ENCODE measurements at places on chromosomes 4 and X.

- no peak for DNase-seq
Measured at GRCh38 chr4:185318679-185319078, 77.0 kb downstream of the LRP2BP start.

DNA sequence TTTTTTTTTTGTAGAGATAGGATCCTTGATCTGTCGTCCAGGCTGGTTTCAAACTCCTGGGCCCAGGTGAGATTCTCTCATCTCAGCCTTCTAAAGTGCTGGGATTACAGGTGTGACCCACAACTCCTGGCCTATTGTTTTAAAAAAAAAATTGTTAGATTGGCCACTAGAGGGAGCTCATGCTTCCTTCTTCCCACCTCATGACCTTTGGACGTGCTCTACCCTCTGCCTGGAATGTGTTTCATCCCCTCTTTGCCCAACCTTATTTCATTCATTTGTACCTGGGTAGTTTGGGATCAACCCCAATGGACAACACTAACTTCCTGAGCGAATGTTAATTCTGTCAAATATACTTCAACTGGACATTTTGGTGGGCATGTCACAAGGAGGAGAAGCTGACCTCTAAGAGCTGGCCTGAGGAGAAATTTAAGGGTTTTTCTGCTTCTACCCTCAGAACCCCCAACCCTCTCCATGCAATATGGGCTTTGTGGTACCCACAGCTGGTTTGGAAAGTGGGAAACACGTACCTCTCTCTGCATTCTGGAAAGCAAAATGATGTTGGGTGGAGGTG lies 6.4 kb downstream of the PPEF2 start:
- no peak for DNase-seq

DNA sequence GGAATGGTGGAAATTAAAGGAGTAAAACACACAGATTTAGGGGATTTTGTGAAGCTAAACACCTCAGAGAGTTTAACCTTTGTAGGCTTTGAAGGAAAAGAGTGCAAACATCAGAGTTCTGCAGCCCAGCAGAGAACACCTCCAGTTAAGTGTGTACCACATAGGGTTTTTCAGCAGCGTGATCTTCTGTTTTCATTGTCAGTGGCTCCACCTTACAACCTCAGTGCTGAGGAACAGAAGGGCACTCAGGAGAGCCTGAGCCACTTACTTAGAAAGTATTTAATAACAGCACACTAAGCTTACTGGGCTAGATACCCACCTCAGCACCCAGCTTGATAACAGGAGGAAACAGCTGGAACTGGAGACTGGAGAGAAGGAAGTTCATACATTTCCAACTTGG lies 2.0 kb upstream of the FBXW7 start:
- DNase-seq = no peak

DNA sequence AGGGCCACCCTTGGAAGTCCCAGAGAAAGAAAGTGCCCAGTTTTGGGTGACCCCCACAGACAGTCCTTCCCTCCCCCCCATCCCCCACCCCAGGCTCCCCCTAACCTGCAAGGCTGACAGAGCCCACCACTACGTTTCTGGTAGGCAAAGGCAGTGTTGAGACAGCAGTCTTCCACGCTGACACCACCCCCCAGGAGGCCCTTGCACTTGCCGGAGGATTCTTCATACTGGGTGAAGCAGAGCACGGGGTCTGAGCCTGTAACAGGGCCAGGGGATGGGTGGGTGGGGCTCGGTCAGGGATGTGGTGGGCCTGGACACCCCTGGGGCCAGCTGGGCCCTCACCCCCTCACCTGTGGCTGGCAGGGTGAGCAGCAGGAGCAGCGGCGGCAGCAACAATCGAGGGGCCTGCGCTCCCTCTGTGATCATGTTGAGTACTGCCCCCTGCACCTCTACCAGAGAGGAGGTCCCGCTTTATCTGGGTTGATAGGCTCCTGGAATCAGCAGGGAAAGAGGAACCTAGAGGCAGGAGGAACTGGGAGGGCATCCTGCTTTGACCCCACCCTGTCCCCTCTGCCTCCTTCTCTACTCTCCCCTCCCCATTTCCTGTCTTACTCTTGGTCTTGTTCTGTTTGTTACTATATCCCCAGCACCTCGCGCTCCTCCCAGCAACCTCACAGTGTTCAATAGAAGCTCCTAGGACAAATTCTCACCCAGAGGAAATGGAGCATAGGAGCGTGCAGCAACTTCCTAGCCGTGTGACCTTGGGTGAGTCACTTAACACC lies at the start of gene CFP:
TSS of gene CFP (minus strand) at position 512 of the 782 bp plus-strand sequence. CDS start at position 426, 86 bp downstream.
- no peak for DNase-seq

- DNase-seq = no peak
Measured at GRCh38 chrX:119954374-119954773, 10.8 kb upstream of the NKAP start.

DNA sequence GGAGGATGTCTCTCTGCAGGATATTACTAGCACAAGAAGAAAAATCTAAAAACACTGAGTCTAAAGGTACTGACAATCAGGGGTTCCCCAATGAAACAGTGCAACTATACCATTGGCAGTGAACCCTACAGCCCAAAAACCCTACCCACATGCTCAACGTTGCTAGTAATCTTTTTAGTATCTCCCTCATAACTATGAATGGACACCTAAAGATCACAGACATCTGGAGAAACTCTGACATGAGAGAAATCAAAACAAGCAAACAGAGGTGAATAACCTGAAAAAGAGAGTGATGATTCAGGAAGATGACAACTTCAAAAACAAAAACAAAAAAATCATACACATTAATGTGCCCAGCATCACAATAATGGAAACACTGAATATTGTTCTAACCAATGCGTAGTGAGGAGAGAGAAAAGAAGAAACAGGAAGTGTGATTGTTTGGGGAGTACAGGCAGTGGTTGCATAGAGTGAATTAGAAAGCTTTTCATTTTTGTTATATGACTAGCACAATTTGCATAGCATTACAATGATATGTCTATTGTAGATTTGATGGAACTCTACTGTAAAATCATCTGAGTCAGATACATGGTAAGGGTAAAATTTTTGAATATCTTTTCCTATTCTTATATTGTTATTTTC lies 78.9 kb upstream of the FMR1 start:
- DNase-seq = no peak

- no peak for DNase-seq
Measured at GRCh38 chr4:158008551-158009218, 164.1 kb downstream of the GASK1B start.

- DNase-seq = no peak
Measured at GRCh38 chrX:154435171-154435733, 1.7 kb upstream of the GDI1 start.

DNA sequence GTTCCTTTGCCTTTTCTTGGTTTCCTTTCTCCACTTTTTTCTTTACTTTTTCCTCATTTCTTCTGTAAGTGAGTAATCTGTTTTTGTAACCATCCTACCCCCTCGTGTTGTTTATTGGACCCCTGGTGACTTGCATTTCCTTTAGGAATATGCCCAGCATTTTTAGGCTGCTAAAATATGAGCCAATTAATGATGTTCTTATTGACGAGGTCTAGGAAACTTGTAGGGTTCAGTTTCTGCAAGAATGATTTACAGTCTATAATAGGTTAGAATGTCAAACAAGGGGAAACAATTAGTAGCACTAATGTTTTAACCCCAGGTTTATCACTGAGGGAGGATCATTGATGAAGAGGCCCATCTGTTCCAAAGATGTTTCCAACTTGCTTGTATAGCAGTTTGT lies 79.0 kb downstream of the CPE start:
- no peak for DNase-seq

GRCh38 chrX:101619364-101619763 lies 1.6 kb upstream of the ARMCX6 start:
- DNase-seq = no peak

DNA sequence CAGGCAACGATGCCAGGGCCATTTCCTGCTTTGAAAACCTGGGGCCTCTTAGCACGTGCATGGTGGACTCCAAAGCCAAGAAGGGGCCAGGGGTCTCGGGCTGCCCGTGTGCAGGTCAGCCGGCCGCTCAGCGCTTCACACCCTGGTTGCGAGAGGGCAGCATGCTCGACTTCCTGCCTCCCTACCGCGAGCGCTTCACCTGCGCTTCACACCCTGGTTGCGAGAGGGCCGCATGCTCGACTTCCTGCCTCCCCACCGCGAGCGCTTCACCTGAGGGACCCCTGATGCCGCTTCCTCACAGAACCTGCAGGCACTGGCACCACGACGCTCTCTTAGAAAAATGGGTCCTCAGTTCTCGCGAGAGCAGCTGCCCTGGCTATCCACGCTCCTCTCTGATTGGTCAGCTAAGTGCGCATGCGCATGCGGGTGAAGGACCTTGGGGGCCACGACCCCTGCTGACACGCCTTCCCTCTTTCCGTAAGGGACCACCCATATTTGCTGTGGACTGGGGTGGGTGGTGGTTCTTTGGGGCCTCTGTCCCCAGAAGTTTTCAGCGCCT lies at the start of gene FAM9A:
TSS of gene FAM9A (minus strand) at position 343 of the 559 bp plus-strand sequence. CDS start 1,212 bp downstream, outside the sequence.
- no peak for DNase-seq

GRCh38 chr4:187019896-187020295 lies 296.2 kb upstream of the FAT1 start:
- no peak for DNase-seq

DNA sequence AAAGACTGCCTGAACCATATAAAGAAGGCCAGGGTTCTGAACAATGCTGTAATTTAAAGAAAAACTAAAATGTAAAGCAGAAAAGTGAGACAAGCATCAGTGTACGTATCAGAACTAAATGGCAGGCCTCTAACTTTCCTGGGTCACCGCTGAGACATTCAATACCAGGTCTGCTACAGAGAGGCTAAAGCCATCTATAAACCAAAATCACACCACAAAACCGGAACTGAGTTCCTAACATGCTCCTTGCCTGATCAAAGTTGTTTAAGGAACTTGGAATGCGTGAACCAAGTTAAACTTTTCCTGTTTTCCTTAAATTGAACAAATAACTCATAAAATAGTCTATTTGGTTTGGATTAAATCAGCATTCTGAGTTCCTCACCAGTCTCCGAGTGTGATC lies 55.3 kb upstream of the TECRL start:
- no peak for DNase-seq

DNA sequence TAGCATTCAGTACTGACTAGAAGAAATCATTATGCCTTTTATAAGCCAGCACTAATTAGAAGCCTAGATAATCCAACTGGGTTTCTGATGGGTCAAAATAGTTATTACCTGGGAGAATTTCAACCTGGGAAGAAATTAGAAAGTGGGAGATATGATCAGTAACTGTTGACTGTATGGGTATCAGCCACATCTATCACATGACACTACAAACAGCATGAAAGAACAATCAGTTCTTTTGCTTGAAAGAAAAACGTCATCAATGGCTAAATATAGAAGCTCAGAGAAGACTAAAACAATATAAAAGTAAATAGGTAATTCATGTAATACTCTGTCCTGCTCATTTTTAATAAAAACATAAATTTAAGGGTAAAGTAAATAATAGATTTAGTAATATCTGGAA lies 145.1 kb downstream of the CAMK2D start:
- DNase-seq = no peak

DNA sequence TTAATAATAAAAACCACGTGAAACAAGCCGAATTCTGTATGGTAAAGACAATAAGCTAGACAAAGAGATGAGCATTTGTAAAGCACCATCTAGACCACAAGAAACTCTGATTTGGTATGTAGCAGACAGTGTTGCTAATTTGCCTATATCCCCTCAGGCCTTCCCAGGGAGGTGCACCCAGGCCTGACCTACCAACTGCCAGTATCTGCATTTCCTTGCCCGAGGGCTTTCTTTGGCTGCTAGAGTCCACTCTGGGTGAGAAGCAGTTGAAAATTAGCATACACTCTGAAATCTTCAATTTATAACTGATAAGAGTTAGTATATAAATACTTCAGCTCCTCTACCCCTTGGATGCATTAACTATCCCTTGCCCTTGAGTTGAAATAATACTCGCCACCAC lies 37.4 kb upstream of the IL1RAPL1 start:
- DNase-seq = no peak

GRCh38 chrX:133698298-133698697 lies 283.0 kb upstream of the GPC4 start:
- DNase-seq = no peak

GRCh38 chrX:14864631-14865030 lies 8.2 kb downstream of the FANCB start:
- DNase-seq = no peak

DNA sequence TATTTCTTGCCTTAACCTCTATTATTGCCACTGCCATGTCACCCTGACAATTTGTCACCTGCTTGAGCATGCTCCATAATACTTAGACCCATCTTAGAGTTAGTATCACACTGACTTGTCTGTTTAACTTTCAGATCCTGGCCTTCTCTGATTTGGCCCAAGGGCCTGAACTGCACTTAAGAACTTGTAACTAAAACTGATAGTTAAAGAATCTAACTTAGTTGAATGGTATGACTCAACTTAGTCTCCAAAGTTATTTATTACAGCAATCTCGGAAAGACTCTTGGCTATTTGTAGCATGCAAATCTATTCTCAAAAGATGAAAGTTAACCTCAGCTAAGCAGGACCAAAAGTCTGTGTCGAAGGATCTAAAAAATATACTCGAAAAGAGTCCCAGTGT lies 72.3 kb downstream of the IGSF1 start:
- no peak for DNase-seq

DNA sequence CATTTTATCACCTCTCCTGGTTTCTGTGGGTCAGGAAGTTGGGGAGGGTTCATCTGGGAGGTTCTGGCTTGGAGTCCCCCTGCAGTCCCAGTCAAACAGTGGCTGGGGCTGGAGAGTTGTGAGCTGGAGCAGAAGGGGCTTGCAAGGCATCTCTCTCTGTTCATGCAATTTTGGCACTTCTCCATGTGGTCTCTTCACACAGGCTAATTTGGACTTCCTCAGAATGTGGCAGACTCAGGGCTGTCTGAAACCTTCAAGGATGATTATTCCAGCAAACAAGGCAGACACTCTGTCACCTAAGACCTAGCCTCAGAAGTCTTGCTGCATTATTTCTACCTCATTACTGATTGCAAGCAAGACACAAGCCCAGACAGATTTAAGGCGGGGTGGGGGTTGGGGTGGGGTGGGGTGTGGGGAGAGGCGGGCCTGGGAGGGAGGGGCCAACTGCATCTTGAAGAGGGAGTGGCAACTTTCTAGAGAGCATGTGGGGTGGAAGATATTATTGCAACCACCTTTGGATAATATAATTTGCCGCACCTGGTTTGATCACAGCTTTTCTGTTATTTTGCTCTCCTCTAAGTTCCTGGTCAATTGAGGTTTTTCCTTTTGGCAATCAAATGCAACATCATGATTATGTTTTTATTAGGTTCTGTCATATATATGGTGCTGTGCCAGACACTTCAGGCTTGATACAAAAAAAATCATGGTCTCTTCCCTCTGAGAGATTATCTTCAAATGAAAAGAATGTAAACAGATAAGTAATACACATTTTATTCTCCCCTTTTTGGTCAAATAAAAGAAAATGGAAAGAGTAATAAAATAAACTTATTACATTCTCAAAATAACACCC lies 799.5 kb downstream of the RPA4 start:
- DNase-seq = no peak

- no peak for DNase-seq
Measured at GRCh38 chr4:168619266-168619631, 122.4 kb downstream of the PALLD start.

- DNase-seq = no peak
Measured at GRCh38 chrX:105116486-105116885, 104.0 kb downstream of the TEX13A start.

- DNase-seq = no peak
Measured at GRCh38 chr4:150739591-150739990, 157.6 kb downstream of the MAB21L2 start.
